Fibroblast of skin of right biceps (primary cell): ENCODE measurements at places on chromosomes 6 and 20.

- DNase-seq, result no peak
Observed at GRCh38 chr6:137958811-137959565, 91.9 kb downstream of the TNFAIP3 start.

GRCh38 chr6:55566036-55566710, 12.8 kb downstream of the HMGCLL1 start:
- no peak for DNase-seq

GRCh38 chr6:116417661-116418060, 43.5 kb upstream of the CALHM6 start:
- no peak for DNase-seq

DNA sequence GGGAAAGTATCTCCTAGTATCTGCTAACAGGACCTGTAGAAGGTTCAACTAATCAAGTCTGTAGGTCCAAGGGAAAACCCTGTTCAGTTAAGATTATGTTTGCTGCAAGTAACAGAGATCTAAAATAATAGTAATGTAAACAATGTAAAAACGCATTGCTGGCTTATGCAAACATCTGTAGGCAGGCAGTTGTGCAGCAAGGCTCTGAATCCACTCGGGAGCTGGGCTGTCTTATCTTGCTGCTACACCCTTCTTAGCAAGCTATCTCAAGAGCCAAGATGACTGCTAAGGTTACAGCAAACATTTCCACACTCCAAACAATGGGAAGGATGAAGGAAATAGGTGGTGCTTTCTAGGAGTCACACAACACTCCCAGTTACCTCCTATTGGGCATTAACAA, 397.3 kb upstream of the NRSN1 start:
- DNase-seq, result no peak

DNA sequence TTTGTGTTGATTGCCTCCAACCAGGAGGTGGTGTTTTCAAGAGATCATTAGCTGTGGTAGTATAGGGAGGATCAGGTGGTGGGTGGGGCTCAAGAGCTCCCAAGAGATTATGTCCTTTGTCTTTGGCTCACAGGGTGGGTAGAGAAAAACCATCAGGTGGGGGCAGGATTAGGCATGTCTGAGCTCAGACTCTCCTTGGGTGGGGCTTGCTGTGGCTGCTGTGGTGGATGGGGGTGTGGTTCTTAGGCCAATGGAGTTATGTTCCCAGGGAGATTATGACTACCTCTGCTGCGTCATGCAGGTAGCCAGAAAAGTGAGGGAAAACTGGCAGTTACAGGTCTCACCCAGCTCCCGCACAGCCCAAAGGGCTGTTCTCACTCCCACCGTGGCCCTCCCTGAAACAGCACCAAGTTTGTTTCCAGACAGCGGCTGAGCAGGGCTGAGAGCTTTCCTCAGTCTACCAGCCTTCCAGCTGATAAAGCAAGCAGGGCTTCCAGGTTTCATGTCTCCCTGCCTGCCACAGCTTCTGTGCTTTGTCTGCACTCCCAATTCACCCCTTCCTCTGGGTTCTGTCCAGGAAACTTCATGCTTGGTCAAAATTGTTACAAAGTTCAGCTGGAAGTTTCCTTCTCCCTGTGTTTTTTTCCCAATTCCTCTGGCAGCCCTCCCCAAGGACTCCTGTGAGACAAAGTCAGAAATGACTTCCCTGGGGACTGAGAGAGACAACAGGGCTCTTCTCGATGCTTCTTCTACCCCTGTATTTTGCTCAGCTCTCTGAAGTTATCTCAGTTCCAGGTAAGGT, 481.1 kb upstream of the MAN1A1 start:
- no peak for DNase-seq

DNA sequence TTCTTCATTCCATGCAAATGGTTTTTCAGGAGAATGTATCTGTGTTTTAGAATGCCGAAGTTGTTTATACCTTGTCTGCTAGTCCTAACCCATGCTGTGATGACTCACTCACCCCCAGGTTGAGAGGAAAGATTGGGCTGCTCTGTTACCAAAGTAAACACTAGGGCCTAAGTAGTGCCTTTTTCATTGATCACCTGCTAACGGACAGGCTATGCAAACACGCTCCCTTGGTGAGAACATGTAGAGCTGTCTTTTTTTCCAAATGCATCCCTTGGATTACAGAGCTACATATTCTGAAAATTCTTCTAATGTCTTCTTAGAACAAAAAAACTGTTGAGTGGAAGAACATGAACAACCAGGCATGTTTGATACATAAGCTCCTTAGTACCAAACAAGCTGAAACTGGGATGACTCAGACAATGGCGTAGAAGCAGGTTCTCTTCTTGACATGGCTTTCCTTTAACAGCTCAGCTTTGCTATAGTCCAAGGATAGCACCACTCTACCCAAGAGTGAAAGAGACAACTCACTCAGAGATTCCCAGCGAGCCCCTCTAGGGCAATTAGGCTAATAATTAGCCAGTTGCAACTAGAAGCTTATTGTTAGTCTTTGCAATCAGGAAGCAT, 20.5 kb downstream of the PERP start:
- no peak for DNase-seq

GRCh38 chr6:109671733-109672132, 19.3 kb downstream of the AK9 start:
- peak; percentile 80 for DNase-seq

GRCh38 chr20:36439040-36439730, 102.1 kb upstream of the MYL9 start:
- peak; percentile 41 for DNase-seq

GRCh38 chr20:48478806-48479585, 348.8 kb downstream of the PREX1 start:
- DNase-seq, result no peak

DNA sequence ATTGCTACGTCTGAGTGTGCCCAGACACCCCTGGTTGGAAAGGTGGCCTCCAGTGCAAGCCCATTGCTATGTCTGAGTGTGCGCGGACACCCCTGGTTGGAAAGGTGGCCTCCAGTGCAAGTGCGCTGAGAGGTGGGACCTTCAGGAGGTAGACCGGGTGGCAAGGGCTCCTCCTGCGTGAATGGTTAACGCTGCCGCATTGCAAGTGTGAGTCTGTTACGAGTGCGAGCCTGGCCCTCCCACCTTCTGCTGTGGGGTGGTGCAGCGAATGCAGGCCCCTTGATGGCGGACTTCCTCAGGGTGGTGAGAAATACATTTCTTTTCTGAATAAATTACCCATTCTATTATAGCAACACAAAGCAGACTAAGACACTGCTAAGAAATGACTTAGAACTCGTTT, 208.8 kb downstream of the DLL1 start:
- no peak for DNase-seq

DNA sequence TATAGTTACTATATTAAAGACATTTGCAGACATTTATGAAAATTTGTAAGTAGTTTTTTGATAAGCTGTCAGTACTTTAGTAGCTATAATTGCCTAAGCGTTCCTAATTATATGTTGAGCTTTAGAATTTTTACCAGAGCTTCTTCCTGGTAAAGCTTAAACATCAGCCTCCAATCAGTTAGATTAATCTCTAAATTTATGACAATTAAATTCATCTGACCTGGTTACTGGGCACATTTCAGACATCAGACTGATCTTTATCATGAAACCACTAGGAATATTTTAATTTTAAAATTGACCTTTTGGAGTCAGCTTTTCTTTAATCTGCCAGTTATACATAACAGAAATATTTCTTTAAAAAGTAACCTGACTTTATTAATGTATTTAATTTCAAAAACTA, 23.5 kb downstream of the FIG4 start:
- no peak for DNase-seq

GRCh38 chr6:32386040-32386439, 14.3 kb upstream of the TSBP1 start:
- no peak for DNase-seq

DNA sequence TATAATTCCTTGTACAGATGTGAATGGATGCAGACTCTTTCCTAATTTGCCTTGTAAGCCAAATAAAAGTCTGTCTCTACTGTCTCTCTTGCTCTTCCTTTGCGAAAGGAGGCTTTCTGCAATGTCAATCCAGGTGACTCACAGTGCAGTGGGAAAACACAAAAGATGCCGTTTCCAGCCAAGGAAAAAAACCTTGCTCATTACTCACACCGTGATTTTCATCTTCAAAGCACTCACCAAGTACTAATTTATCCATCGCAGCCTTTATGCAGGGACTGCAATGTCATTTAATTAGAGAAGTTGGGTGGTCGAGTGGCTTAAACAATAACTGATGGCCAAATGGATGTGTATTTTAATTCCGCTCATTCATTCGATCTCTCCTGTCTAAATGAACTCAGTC, 23.8 kb downstream of the SAYSD1 start:
- DNase-seq, result no peak

DNA sequence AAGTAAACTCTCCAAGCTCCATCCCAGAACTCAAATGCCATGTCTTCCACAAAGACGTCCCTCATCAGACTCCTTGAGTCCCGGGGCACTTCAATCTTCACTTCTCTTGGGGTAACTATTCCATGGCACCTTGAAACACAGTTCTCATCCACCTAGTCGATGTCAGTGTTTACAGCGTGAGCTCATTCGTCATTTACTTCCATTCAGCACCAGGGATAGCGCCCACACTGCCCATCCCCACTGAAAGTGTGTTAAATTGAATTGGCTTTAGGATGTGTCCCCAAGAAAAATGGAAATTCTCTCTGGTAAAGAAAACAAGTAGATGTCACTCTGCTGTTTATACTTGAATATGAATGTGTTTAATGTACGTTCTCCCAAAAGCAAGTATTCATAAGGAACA, 31.3 kb downstream of the KCNK15 start:
- DNase-seq, result peak; percentile 30

DNA sequence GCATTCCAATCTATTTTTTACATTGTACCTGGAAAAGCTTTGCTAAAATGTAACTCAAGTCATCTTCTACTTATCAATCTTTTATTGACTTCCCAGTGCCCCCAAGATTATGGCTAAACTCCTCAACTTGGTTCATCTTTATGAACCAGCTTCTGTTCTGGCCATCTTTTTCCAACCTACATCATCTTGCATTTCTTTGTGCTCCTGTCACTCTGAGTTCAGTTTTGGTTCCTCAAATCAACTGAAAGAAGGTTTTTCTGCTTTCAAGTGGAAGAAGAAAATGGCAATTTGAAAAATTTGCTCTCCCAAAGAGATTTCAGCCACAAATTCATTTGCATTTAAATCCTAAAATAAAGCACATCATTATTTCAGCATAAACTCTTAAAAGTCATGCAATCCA, 41.8 kb downstream of the GPX5 start:
- no peak for DNase-seq

DNA sequence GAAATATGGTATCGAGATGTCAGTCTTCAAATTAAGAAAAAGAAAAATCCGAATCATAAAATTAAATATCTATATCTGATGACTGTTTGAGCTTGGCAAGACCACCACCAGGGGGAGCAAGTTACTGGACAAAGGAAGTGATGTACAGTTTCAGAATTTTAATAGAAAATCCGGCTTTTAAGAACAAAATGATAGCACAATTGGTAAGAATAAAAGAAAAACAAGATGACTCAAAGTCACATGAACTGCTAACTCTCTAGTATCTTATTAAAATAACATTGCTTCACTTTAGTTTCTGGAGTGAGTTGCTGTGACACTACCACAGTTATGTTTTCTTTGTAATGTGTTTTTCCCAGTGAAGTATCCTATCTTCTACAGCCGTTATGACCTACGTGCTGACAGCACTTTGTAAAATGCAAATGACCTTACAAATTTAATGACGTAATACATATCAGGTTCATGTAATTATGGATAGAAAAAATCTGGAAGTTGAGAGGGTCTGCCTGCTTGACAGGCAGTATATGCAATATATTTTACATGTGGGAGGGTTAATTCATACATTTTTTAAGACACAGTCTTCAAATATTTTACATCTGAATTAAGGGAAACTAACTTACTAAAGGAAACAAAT, 405.3 kb upstream of the HS3ST5 start:
- peak; percentile 59 for DNase-seq

DNA sequence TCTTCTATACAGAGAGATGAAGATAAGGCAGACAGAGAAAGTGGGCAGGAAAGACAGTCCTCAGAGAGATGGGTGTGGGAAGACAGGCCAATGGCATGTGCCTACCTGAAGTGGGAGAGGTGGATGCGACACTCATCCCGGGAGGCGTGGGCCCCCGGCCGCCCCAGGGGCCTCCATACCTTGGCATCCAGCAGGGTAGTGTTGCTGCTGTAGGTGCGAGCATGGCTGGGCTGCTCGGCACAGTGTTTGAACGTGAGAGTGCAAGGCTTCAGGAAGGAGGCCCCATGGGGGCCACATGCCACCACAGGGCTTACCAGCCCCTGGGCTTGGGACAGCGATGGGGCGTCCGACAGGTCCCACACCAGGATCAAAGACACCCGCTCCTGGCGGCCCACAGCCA, 5.2 kb downstream of the UNC5CL start:
- DNase-seq, result no peak

- DNase-seq, result peak; percentile 79
Observed at GRCh38 chr6:144006736-144007477, 1.2 kb downstream of the PLAGL1 start.

GRCh38 chr20:47654370-47654769, 130.9 kb downstream of the SULF2 start:
- no peak for DNase-seq

GRCh38 chr6:129817821-129818220, 43.3 kb downstream of the TMEM244 start:
- no peak for DNase-seq

DNA sequence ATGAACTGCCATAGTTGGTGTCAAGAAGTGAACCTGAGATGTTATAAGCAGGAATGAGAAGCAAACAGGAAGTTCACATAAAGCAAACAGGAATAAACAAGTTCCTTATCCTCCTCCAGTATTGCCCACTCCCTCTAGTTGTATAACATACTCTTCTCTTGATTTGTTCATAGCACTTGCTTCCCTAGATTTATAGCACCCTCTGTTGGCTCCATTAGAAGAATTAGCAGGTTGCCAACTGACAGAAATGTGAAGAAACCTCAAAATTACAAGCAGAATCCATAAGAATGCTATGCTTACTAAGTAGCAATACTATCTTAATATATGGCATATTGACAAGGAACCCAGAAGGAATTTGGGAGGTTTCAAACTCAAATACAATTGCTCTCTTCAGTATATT, 195.4 kb downstream of the TBX18 start:
- DNase-seq, result peak; percentile 56

- no peak for DNase-seq
Observed at GRCh38 chr6:114194362-114195026, 148.3 kb downstream of the HS3ST5 start.

DNA sequence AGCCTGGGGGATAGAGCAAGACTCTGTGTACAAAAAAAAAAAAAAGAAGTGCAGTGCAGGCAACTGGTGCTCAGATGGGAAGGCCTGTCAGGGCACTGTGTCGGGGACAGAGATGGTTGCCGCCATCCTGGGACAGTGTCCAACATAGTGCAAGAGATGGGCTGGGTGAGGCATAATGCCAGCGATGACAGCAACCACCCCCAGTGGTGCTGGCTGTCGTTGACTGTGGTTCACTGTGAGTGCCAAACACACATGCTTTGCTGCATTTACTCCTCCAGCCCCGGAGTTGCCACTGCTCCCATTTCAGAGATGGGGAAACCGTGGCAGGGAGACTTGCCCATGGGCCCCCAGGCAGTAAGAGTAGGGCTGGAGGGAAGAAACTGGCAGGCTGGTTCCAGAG, 5.2 kb upstream of the C20orf203 start:
- peak; percentile 54 for DNase-seq

GRCh38 chr6:17724341-17724740, 17.6 kb upstream of the NUP153 start:
- no peak for DNase-seq
